ENCODE measurements at places on chromosomes 16 and 17. TPM values are rescaled to one million over a fixed set of nuclear protein-coding genes. Genes with fewer than 3 reads are reported as not detected.

Gene NLGN2
- total RNA-seq, result 11.0 TPM

Gene KRT40
- total RNA-seq, result not detected

Gene AOC2
- total RNA-seq, result 0.89 TPM

Gene TBC1D16
- 17.1 TPM for total RNA-seq

Gene TPSD1
- not detected for total RNA-seq

Gene NUPR1
- 50.2 TPM for total RNA-seq

Gene KLHL10
- total RNA-seq, result not detected

Gene OR2C1
- total RNA-seq, result not detected

Gene UNC13D
- total RNA-seq, result 7.9 TPM

Gene KCNH6
- not detected for total RNA-seq

Gene ACSM2B
- not detected for total RNA-seq

Gene PIPOX
- 0.57 TPM for total RNA-seq

Gene ZNF213
- 7.5 TPM for total RNA-seq

Gene CES4A
- total RNA-seq, result 11.9 TPM

Gene PEX12
- 9.2 TPM for total RNA-seq

Gene CTF1
- total RNA-seq, result 17.7 TPM

Gene MARCHF10
- total RNA-seq, result not detected

Gene VASN
- total RNA-seq, result 6.3 TPM

Gene PRSS33
- not detected for total RNA-seq

Gene OR1A1
- not detected for total RNA-seq

Gene FOXC2
- total RNA-seq, result 2.6 TPM

Gene ANKRD40CL
- not detected for total RNA-seq

Gene NPIPA5
- 6.7 TPM for total RNA-seq

Gene TBX4
- 0.05 TPM for total RNA-seq

Gene SLC5A11
- total RNA-seq, result not detected

Gene MSL1
- 53.7 TPM for total RNA-seq

Gene TBC1D3
- not detected for total RNA-seq

Gene LRRC46
- total RNA-seq, result 0.27 TPM

Gene TADA2A
- total RNA-seq, result 18.5 TPM

Gene FAM234A
- total RNA-seq, result 137 TPM

Gene TEX14
- 0.32 TPM for total RNA-seq

Gene NPIPA7
- 5.5 TPM for total RNA-seq

Gene VWA3A
- not detected for total RNA-seq

Gene TP53TG3F
- total RNA-seq, result not detected

Gene CPNE2
- 9.6 TPM for total RNA-seq

Gene CPHXL2
- not detected for total RNA-seq

Gene SLFN12
- 4.3 TPM for total RNA-seq

Gene GAST
- not detected for total RNA-seq

Gene TBC1D3C
- total RNA-seq, result not detected

Gene TP53TG3B
- not detected for total RNA-seq

Gene TBC1D3K
- not detected for total RNA-seq

Gene TBC1D3D
- 0.35 TPM for total RNA-seq

Gene NIP7
- 10.6 TPM for total RNA-seq

Gene PPP1R9B
- 46.1 TPM for total RNA-seq

Gene HBQ1
- not detected for total RNA-seq

Gene TMEM114
- total RNA-seq, result not detected

Gene TOX3
- not detected for total RNA-seq

Gene APOH
- total RNA-seq, result not detected

Measured in cardiac septum (tissue), 1 donor.